Urinary bladder (tissue), 4 donors: ENCODE measurements at places on chromosomes 12 and 14. TPM values are rescaled to one million over a fixed set of nuclear protein-coding genes. Genes with fewer than 3 reads are reported as not detected.

Gene C12orf60
- 1.0 TPM for polyA plus RNA-seq

Gene TMEM132C
- polyA plus RNA-seq, result 20.9 TPM

Gene REC8
- polyA plus RNA-seq, result 8.5 TPM

Gene GLT8D2
- 37.2 TPM for polyA plus RNA-seq

Gene DEPDC4
- 0.92 TPM for polyA plus RNA-seq

Gene CMKLR1
- 6.4 TPM for polyA plus RNA-seq
